ENCODE measurements at places on chromosomes 5 and 9.

GRCh38 chr9:14326264-14326826 lies 12.4 kb upstream of the NFIB start:
- DNase-seq, result peak; percentile 59

DNA sequence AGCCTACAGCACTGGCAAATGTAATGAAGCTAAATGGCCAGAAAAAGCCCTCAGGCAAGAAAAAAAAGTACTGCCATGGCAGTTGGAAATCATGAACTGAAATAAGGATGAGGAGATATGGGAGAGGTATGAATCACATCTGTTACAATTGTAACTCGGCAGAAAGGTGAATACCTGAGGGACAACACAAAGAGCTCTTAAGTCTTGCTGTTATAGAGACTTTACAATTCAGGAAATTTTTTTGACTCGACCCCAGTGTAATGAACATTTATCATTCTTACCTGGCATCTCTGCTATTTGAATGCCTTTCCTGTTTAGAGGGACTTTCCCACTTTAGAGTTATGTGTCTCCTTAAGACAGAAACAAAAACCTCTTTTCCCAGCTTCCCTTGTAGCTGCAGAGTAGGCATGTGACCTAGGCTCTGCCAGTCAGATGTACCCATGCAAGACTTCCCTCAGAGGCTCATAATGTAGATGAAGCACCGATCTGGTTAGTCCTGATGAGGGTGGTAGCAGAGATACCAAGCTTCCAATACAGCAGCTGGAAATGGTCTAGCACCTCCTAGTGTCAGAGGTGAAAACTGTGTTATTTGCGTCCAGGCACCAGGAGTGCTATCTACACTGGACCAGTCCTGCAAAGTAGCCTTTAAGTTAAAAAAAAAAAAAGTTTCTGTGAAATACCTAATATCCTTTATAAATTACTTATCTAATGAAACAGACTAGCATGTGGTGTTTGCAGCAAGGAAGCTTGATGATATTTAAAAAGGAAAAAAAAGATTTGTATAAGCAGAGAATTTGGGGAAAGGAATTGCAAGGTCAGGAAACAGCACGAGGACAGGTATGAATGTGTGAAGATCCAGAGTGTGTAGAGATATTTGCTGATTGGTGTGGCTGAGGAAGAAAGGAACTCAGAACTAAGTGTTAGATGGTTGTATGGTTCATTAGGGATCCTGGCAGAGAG lies 146.9 kb upstream of the SLC1A3 start:
- peak; percentile 16 for DNase-seq

DNA sequence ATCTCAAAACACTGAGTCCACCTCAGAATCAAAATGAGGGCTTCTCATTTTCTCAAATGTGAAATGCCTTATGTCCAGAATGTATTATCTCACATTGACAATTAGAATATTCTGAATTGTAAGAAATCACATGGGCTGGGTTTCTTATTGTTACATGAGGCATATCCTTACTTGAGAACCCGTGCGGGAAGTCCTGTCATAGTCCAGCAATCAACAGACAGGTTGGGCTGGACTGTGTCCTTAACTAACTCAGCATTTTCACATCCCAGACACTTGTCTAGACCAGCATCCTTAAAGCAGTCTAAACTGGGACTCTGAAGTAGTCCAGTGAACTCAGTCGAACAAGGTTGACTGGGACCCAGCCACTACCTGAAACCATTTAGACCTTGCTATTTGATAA lies 267.6 kb downstream of the CETN3 start:
- no peak for DNase-seq

DNA sequence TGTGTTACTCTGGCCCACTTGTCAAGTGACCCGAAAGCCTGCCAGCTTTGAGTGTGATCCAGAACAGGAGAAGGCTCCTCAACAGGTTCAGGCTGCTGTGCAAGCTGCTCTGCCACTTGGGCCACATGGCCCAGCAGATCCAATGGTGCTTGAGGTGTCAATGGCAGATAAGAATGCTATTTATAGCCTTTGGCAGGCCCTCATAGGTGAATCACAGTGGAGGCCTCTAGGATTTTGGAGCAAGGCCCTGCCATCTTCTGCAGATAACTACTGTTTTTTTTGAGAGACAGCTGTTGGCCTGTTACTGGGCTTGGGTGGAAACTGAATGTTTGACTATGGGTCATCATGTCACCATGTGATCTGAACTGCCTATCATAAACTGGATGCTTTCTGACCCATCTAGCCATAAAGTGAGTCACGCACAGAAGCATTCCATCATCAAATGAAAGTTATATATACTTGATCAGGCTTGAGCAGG lies 180.8 kb downstream of the CARTPT start:
- no peak for DNase-seq

DNA sequence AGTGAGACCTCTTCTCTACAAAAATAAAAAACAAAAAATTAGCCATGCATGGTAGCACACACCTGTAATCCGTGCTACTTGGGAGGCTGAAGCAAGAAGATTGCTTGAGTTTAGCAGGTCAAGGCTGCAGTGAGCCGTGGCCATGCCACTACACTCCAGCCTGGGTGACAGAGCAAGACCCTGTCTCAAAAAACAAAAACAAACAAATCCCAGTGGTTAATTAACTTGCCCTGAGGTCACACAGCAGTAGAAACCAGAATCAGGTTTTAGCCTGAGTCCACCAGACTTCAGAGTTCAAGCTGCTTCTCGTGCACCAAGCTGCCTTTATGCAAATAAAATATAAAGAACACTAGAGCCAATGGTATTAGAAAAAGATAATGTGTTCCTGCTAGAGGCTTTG lies 169.7 kb downstream of the GOLPH3 start:
- no peak for DNase-seq

DNA sequence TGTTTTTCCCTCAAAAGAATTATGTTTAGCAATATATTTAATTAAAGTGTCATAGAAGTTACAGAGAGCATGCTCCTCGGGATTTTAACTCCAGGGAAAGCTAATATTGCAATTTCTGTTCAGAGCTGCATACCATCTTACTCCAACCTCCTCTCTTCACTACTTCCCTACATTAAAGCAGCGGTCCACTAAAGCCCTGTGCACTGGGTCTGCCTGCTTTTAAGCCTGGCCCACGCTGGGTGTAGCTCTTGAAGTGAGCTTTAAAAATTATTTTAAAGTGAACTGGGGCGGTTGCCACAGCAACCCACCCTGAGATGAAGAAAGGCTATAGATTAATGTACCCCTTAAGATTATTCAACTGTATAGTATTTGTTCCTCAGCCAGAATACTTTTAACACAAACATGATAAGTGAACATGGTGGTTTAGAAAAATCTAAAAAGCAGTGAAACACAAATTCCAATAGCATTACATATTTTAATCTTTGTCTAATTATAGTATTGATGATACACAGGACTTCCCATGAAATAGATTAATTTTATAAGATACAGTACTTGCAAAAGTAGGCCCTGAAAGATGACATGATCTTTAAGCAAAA lies 3.9 kb upstream of the MEF2C start:
- no peak for DNase-seq

DNA sequence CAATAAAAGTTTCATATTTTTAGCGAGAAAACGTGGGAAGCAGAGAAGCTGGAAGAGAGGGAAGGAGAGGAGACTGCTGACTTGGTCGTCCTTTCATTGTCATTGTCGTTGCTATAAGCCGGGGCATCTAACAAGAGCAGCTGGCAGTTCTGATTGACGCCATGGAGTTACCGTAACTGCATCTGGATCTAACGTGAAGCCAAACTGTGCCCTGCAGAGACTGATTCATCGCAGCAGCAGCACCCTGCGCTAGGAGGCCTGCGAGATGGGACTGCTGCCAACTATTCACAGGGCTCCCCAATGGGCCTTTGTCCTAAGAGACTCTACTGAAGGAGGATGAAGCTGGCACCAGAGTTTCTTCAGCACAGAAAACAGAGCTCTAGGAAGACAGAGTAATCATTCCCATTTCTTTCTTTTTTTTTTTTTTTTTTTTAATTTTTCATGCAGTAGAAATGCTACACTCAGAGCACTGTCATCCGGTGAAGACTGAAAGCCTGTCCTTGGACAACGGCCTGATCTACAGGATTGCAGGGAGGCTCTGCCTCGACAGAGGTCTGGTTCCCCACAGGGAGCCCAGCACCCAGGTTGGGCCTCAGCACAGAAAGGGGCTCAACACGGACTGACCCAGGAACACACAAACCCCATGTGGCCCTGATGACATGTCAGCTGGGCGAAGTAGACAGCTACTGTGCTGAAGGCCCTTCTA lies 47.8 kb downstream of the RETREG1 start:
- no peak for DNase-seq

DNA sequence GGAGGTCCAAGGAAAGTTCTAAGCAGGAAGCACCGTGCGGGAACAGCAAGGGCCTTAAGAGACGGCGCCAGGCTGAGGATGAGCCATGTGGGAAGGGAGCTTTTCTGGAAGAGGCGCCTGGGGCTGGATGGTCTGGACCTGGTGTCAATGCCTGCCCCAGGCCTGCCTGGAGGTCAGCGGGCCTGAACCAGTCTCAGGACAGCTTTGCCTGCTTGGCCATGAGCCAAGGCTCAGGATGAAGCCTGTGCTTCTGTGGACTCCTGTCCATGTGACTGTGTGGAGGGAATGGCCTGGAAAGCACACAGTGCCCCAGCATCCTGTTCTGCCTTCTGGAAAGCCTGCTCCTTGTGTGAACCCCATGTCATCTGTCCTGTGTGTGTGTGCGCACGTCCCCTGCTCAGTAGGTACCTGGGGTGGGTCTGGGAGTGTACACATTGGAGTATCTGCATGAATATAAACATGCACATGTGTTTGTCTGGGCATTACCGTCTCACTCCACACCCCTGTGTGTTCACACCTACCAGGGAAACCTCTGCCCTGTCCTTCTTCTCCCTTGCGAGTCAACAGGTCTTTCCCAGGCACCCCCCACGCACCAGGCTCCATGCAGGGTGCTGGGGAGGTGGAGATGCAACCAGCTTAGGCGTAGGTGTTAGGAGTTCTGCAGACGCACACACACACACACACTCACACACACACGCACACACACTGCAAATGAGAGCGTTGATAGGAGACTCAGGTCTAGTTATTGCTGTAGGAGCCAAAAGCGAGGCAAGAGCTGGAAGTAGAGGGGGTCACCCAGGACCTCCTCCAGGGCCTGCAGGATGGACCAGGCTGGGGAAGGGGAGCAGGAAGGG lies 24.8 kb downstream of the DAB2IP start:
- DNase-seq, result no peak

- DNase-seq, result no peak
These were observed 4.6 kb upstream of the BARX1 start for GRCh38 chr9:93959739-93960154.

DNA sequence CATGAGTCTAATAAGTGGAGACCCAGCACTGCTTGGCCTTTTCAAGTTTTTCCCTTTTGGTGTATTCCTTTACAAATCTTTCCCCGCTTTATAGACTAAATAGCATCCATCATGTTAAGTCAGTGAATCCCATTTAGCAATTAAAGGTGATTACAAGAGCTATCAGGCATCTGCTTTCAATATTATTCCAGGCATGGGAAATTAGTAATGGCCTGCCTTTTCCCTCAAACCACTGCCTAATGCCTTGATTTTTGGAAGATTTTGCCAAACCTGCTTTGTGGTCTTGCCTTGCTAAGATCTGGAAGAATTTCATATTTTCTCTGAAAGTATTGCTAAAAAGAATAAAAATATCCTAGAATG lies 102.8 kb upstream of the GNA14 start:
- DNase-seq, result peak; percentile 61

GRCh38 chr9:87733273-87734052 lies 7.5 kb downstream of the CTSL start:
- DNase-seq, result no peak

GRCh38 chr5:36494841-36495601 lies 111.4 kb upstream of the SLC1A3 start:
- DNase-seq, result no peak

- DNase-seq, result no peak
These were observed 140.9 kb downstream of the SYK start for GRCh38 chr9:90942555-90942954.

GRCh38 chr9:7534211-7534935 lies 265.2 kb downstream of the DMAC1 start:
- peak; percentile 49 for DNase-seq

DNA sequence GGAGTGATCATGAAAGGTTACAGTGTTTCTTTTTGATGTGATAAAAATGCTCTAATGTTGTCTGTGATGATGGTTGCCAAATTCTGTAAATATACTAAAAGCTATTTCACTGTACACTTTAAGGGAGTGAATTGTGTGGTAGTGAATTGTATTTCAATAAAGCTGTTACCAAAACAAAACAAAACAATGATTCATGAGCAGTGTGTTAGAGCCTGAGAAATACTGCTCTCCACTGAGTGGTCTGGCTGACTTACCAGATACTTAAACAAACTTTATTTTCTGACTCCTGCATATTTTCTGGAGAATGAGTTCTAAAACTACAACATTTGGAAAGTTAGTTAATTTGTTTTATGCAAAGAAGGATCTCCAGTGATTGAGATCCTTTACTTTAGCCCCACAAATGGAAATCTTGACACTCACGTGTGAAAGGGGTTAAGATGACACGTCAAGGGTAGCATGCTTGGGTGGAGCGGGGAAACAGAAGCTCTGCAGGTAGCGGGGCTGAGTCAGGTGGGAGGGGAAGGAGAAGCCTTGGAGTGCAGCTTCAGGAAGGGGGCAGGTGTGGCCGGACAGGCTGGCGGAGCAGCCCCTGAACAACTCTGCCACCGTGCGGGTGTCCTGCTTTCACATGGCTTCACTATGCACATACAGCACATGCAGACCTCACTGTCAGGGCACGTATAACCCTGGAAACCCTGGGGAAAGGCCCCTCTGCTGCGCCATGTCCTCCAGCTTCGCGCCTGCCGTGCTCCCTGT lies 256.7 kb downstream of the IRX1 start:
- no peak for DNase-seq

DNA sequence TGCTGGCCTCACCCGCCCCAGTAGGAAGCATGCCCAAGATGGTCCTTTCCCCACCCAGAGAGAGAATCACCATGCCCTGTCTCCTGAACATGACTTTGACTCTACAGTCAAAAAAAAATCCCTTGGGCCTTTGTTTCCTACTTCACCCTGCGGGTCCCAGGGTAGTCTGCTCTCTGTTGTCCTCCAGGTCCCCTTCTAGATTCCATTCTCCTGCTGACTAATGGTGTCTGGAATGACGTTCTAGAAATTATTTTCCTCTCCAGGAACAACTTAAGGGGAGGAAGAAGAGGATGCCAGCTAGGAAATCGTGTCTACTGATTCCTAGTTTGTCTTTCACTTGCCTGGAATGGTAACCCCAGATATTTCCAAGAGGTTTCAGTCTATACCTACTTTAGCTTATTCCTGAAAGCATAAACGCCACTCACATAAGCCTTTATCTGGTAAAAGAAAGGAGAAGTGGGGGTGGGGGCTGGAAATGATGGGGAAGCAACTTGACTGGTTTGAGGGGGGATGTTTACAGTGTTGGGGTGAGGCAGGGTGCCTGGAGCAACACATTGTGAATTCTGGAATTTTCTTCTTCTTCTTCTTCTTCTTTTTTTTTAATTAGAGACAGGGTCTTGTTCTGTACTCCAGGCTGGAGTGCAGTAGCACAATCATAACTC lies 93.9 kb downstream of the SNX18 start:
- DNase-seq, result no peak

DNA sequence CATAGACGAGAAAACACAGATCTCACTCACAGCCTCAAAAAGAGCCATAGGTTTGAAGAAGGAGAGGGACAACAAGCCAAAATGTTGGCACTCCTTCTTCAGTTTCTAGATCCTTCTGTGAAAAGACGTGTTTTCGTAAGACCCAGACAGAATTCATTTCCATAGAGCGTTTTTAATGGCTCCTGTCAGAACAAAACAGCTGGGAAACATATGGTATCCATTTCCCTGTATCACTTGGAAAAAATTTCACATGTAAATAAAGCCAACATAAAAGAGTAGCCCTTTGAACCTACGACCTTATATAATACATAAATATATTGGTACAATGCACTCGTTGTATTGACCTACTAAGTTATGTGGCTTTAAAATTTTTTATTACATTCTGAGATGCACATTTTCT lies 108.1 kb downstream of the SNCAIP start:
- no peak for DNase-seq

Measured in NCI-H82 (cell line).